ENCODE measurements at places on chromosomes 7 and 10.

DNA sequence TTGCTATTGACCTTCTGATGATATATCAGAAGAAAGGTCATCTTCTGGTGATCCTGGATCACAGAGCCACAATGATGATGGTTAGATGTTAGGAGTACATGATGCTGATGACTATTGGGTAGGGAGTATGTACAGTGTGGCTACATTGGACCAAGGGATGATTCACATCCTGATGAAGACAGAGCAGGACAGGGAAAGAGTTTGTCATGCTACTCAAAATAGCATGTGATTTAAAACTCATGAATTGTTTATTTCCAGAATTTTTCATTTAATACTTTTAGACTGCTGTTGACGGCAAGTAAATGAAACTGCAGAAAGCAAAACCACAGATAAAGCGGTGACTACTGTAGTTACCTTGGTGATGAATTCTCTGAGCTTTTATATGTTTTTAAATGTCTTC is 397.3 kb downstream of the PPP1R3A start:
- DNase-seq, result no peak

DNA sequence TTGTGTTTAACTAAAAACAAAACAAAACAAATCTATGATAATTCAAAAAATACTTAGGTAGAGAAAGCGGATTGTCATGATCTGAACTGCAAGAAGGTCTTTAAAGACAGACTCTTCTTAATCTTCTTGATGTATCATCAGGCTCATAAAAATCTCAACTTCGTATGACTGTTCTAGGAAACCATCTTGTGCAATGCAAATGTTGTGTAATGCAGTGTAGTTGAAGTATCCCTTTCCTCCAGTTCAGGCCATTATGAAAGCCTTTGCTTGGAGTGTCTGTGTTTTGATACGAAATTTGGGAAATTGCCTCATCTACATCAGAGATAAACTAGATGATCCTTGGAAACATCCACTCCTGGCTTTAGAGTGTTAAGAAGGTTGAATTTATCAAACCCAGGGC is 30.9 kb downstream of the CDK1 start:
- DNase-seq, result no peak

DNA sequence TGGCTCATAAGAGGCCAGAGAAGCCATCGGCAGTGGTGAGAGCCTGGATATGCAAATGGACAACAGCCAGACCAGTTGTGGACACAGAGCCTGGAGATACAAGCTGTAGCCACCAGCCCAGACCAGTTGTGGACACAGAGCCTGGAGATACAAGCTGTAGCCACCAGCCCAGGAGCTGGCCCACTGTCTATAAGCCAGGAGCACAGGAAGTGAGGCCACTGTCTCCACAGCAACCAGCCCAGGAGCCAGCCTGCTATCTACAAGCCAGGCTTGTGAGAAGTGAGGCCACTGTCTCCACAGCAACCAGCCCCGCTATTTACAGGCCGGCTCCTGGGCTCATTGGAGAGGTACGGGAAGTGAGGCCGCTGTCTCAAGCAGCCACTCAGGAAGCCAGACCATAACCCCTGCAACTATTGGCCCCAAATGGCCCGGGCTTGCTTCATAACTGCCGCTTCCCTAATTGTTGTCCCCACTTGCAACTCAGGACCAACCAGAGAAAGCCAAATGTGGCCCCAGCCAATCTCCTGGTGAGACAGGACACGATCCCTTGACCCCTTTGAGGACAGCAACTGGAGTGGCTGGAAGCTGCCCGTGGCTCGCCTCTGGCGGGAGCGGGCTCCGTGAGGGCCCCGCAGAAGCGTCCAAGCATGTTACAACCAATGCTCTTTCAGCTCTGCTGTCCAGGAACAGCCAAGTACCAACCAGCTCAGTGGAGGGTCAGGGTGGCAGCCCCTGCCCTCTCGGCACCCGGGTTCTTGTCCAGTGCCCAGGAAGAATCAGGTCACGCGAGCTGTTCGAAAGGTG is 44.1 kb upstream of the CNPY1 start:
- no peak for DNase-seq

DNA sequence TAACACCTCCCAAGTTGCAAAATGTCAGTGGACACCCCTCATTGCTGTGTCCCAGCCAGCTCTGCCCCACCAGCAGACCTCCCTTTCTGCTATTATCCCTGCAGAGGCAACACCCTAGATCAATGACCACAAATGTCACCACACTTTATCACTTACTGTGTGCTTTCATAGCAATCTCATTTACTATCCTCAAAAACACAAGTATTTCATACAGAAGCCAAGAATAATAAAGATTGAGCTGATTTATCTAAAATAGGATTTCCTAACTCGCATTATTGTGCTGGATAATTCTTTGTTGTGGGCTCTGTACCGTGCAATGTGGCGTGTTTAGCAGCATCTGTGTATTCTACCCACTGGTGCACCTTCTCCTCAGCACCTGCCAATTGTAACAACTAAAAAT is 13.2 kb upstream of the ABCB5 start:
- no peak for DNase-seq

DNA sequence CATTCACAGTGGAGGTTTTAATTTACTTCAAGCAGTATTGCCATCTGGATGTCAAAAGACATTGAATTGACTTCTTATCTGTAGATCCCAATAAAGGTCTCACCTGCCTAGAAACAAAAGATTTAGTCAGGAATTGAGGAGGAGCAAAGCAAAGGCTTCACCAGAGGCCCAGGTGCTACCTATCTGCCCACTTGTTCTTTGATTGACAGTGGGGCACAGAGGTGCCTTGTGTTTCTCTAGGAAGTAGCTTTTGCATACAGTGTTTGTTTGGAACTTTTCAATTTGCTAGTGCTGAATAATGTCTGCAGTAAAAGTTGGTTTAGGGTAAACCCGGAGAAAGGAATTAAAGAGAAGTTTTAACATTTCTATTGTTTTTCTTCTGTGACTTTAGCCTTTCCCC is 40.4 kb downstream of the AUTS2 start:
- DNase-seq, result no peak

- no peak for DNase-seq
Measured at GRCh38 chr10:74320717-74321116, 169.7 kb downstream of the ADK start.

DNA sequence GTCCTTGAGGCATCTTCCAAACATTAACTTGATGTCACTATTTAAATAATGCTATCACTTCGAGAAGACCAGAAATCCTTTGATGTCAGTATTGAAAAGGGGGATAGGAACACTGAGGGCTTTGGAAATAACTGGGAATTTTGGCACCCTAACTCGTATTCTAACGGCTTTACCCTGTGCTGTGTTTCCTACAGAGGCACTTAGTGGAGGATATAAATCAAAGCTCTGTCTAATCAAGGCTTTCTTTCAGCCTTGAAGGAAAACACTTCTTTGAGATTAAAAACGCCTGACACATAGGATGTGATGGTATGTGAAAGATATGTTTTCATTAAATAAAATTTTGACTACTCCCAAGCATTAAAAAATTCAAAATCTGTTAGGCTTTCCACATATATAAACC is 62.3 kb downstream of the CREB5 start:
- DNase-seq, result no peak

- no peak for DNase-seq
Measured at GRCh38 chr10:110029450-110029849, 21.7 kb downstream of the ADD3 start.

- no peak for DNase-seq
Measured at GRCh38 chr7:42744746-42745145, 167.1 kb downstream of the C7orf25 start.

GRCh38 chr7:159093351-159093971 is 51.2 kb downstream of the VIPR2 start:
- no peak for DNase-seq

DNA sequence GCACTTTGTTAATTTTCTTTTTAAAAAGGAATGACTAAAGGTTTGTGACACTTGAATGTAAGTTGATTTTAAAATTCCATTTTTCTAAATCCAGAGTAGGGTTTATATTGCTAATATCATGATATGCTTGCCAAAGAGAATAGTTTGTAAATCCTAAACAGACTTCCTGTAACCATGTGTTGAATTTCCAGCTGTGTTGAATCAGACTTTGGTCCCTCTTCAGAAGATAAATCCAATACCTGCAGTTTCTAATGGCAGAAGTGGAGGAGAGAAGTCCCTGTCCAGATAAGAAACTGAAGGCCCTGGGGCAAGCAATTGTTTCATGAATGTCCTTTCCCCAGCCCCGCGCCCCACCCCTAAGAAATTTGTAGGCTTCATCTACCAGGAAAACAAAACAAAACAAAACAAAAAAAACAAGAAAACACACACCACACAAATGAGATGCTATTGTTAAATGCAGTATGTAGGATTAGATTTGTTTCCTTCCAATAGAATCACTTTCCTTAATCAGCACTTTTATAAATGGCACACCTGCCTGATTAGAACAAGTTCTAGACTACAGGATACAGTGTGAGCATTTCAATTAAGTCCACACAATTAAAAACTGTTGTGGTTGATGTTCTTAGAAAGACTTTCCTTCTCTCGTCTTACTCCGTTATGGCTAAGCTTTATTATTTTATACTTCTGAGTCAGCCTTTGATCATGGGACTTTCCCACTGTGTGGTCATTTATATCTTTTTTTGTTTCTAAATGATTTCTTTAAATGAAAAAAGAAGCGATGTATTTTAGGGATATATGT is 122.8 kb downstream of the KAT6B start:
- DNase-seq, result no peak

DNA sequence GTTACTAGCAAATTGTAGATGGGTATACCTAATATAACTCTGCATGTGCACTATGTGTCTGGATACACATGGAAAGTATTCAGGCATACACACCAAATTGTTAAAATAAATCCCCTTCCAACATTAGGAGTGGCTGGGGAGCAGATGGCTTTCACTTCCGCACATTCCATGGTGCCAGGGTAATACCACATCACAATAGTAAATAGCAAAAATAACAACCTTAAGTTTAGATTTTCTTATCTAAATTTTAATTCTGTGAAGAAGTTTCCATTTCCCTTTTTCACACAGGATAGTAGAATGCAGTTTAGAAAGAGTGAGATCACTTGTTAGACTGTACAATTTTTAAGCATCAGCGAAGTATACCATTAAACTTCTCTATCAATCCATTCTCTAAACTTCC is 5.8 kb upstream of the ALOX5 start:
- no peak for DNase-seq

DNA sequence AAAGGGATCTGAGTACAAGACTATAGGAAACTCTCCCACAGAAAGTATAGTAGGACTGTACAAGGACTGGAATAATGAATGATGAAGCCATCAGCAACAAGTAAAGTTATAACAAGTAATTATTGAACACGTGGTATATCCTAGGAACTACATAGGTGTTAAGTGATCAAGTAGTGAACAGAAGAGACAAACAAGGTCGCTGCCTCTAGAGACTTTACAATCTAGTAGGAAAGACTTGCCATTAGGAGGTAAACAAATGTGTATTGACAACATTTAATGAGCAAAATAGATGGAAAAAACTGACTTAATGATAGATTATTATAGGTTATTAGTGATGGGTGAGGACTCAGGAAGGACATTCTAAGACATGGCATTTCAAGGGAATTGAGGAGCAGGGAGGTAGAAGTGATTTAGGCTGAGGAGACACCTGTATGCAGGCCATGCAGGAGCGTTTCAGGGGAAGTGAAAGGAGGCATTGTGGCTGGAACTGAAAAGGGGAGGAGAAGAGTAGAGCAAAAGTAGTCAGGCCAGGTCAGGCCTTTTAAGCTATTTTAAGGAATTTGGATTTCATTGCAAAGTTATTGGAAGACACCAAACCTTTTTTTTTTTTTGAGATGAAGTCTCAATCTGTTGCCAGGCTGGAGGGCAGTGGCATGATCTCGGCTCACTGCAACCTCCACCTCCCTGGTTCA is 8.5 kb upstream of the GLCCI1 start:
- no peak for DNase-seq

- no peak for DNase-seq
Measured at GRCh38 chr10:88196291-88196690, 332.9 kb downstream of the PTEN start.

DNA sequence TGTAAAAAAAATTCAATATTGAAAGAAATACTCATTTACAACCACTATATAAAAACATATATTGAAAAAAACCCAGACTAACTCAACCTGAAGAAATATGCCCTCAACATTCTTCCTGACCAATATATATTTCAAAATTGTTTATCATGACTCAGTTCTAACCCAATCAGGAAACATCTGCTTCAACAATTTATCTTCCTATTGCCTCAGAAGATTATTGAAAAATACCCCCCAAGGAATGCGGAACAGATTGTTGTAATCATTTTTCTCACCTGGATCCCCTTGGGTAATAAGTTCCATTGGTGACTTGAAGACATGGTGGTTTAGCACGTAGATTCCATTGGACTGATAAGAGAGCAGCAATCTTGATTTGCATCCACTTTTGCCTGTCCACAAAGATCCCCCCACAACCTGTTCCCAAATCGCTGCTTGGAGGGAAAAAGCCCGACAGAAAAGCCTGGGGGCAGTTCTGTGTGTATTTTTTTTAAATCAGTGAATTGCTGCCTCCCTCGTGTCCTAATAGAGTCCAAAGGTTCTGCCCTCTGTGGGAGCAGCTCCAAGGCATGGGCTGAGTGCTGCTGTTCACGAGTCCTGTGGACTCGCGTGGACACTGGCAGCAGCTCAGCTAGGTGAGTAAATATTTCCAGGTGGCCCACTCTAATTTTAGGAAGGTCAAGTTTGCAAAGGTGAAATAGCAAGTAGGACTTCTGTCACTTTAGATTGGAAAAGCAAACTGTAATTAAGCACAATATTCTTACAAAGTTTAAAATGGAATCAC is 5.9 kb upstream of the INHBA start:
- DNase-seq, result no peak

DNA sequence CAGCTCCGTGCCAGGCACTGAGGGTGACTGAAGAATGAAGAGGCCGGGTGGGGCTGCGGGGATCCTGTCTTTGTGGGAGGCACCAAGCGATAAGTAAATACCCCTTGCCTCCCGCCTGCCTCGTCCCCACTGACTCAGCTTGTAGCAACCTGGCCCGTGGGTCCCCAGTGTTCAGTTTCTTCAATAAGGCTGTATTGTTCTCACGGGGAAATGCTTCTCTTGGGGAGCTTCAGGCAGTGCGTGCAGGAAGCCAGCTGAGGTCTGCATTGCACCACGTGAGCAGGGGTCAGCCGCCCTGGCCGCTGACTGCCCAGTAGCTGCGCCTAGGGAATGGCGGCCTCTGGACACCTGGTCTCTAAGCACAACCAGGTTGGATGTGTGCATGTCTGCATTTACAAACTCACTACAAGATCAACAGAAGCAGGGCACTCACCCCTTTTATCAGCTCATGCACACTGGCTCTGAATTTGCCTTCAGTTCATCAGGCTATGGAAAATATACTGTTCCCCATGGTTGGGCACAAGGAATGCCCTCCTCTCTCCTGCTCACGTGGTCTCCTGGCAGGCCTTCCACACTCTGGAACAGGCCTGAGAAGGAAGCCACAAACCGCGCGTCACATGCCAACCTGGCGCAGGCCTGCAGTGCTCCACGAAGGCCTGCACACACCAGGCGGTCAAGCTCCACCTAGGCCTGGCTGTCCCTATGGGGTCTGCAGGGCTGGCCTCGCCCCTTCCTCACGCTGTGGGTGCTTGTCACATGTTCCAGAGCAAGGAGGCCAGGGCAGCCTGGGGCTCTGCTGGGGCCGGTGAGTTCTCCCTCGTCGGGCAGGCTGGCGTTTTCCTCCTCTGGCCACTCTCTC is 135.7 kb upstream of the RNF32 start:
- no peak for DNase-seq
